Naive thymus-derived CD8-positive, alpha-beta T cell (primary cell): ENCODE measurements at places on chromosomes 1 and 21. TPM values are rescaled to one million over a fixed set of nuclear protein-coding genes. Genes with fewer than 3 reads are reported as not detected.

SORT1 gene
- 2.2 TPM for total RNA-seq

RCSD1 gene
- total RNA-seq, result 149 TPM

ARV1 gene
- 13.4 TPM for total RNA-seq

SPRR3 gene
- not detected for total RNA-seq

PIGK gene
- total RNA-seq, result 27.5 TPM

KRTAP12-2 gene
- total RNA-seq, result not detected

ESRRG gene
- total RNA-seq, result not detected

HTR6 gene
- total RNA-seq, result not detected

FCAMR gene
- total RNA-seq, result not detected

TMEM52 gene
- not detected for total RNA-seq

MYOM3 gene
- total RNA-seq, result not detected

HJV gene
- total RNA-seq, result not detected

FCRL1 gene
- total RNA-seq, result 13.2 TPM

NEGR1 gene
- not detected for total RNA-seq

TMEM200B gene
- not detected for total RNA-seq

CD1E gene
- total RNA-seq, result not detected

SAMSN1 gene
- total RNA-seq, result 27.9 TPM

NSUN4 gene
- total RNA-seq, result 21.7 TPM

CELA3B gene
- not detected for total RNA-seq

CD53 gene
- 295 TPM for total RNA-seq

KCNE2 gene
- total RNA-seq, result not detected

C1QA gene
- 0.55 TPM for total RNA-seq

GPR153 gene
- total RNA-seq, result 1.3 TPM

CLCA4 gene
- total RNA-seq, result not detected

ETNK2 gene
- 5.2 TPM for total RNA-seq

TBX15 gene
- total RNA-seq, result not detected

BARHL2 gene
- not detected for total RNA-seq

GOLT1A gene
- total RNA-seq, result not detected

RGS1 gene
- total RNA-seq, result 0.58 TPM

PAX7 gene
- not detected for total RNA-seq

ZNF436 gene
- total RNA-seq, result 8.5 TPM

HSD3B1 gene
- total RNA-seq, result not detected

C1orf56 gene
- total RNA-seq, result 4.2 TPM

CCDC181 gene
- total RNA-seq, result not detected

SPRR4 gene
- not detected for total RNA-seq

CD55 gene
- 102 TPM for total RNA-seq

PDZK1 gene
- not detected for total RNA-seq

NFASC gene
- not detected for total RNA-seq

CLIC6 gene
- 0.44 TPM for total RNA-seq

ZNF670 gene
- total RNA-seq, result 2.5 TPM

HFM1 gene
- total RNA-seq, result not detected

CYP4Z1 gene
- not detected for total RNA-seq

CSMD2 gene
- total RNA-seq, result not detected

ALPL gene
- total RNA-seq, result not detected

SPRR2G gene
- not detected for total RNA-seq
